Activated CD4-positive, alpha-beta T cell treated with anti-CD3 and anti-CD28 coated beads, Interleukin-2, Interleukin-6, amounts not matched to agents 100 ng/mL and 50 ng/mL, durations not matched to agents 16 hours and 8 hours (primary cell): ENCODE measurements at places on chromosomes 5 and 9.
A peak's percentile ranks its signal among the peaks of the same experiment; 100 is the strongest.

DNA sequence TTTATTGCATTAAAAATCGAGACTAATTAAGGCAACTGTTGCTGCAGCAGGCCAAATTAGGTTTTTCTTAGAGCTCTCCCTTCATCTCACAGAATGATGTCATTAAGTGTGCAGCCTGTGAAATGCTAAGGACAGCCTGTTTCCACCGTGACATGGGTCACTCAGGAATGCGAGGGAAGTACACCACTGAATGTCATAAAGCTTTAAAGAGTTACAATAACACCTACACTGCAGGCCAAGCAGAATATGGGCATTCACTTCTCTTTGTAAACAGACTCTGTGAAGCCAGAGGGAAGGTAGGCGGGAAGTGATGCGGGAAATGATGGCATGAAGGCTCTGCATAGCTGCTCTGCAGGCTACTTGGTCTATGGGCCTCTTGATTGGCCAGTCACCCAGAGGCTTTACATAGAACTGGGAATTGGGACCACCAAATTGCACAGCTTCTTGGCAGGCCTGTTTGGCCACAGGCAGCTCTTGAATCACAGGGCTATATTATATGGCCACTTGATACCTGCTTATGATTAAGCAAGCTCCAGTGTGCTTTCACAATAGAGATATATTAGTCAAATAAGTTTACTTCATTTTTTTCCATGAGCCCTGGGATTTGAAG, 28.4 kb upstream of the AOPEP start:
- DNase-seq, result no peak

DNA sequence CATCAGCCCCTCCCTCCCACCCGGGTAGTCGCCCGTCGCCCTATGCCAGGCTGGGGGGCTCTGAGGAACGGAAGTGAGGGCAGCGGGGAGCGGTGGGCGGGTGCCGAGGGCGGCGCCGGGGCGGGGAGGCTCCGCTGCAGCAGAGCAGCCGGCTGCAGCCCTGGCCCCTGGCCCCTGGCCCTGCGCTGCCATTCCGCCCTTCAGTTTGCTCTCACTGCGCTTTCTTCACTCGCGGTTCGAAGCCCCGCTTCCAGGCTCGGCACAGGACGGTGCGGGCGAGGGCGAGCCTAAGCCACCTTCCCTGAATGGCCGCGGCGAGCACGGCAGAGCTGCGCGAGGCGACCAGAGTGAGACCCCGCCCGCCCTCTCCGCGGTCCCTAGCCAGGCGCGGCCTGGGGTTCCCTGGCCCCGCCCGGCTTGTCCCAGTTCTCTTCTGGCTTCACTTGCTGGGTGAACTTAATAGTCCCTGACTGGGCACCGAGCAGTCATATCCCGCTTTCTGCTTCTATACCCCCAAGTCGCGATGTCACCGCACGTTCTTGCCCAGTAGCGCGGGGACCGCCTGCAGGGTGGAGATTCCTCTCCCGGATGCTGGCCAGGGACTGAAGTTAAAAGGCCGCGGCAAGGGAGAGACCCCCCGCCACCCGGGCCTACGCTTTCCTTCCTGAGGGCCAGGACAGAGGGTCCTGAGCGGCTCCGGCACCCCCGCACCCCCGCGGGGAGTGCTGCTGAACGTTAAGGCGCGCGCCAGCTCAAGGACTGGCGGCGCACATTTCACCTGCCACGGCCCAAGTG, 623 bp upstream of the TRIM36 start:
- DNase-seq, result peak; percentile 11

GRCh38 chr5:108036482-108036881, 345.4 kb downstream of the FBXL17 start:
- no peak for DNase-seq

GRCh38 chr9:2039294-2040180, 24.4 kb downstream of the SMARCA2 start:
- no peak for DNase-seq

- no peak for DNase-seq
Observed at GRCh38 chr5:59296317-59297264, 596.9 kb downstream of the PDE4D start.

DNA sequence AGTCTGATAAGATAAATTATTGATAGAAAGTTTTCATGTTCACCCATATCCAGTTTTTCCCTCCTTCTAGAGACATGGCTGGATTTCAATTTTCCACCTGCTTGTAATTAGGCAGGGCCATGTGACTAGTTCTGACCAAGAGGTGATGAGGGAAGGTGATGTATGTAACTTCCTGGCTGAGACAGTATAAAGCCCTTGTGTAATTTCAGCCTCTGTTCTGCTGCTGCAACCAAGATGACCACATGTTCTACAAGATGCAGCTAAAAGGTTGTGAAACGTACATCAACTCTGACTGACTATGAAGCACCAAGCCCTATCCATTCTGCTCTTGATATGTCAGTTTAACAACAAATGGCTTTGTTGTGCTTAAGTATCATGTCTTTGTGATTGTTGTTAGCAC, 376.5 kb upstream of the DAB2 start:
- DNase-seq, result no peak

DNA sequence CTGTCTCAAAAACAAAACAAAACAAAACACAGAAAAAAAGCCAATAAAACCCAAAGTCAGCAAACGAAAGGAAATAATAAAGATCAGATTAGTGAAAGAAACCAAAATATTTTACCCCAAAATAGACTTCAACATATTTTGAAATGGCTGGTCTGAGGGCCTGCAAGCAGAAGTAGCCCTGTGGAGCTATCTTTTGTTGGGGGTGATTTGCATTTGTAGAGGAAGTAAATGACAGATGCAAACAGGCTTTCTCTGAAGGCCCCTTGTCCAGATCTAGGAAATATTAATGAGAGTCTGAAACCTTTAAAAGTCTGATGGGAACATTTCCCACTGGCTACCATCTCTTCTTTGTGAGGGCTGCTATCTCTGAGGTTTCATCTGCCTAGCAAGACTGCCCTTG, 74.0 kb downstream of the GCNT4 start:
- DNase-seq, result no peak

GRCh38 chr5:180718810-180719453, 20.9 kb downstream of the OR2Y1 start:
- peak; percentile 55 for DNase-seq

DNA sequence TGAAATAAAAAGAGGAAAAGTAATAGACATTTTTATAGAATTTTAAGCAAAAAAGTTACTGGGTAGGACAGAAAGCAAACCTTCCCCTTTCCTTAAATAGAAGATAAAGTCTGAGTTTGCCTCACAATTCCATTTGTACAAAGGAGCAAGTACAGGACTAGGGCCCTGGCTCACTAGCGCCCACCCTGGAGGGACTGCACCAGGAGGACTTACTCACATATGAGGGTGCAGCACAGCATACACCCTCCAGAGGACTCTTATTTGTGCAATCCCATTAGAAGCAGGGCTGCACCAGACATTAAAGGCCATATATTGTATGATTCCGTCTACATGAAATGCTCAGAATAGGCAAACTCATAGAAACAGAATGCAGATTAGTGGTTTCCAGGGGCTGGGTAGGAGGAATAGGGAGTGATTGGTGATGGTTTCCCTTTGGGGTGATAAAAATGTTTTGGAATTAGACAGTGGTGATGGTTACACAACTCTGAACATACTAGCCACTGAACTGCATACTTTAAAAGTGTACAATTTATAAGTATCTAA, 4.5 kb downstream of the REEP5 start:
- DNase-seq, result no peak

DNA sequence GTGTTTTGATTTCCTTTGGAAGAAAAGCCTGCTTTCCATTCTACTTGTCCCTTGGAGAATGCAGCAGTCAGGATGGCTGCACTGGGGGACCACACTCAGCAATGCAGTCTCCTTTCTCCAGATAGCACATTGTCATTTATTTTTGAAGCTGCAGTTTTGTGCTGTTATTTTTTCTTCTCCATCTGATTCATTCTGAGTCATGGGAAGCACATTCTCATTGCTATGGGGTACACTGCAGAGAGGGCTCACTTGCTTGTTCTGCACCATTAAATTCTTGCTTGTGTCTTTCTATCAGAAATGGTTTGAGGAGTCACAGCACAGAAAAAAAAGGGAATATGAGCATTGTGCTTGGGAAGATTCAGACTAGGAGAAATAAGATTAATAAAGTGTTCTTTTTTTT, 39.7 kb upstream of the POC5 start:
- DNase-seq, result no peak

DNA sequence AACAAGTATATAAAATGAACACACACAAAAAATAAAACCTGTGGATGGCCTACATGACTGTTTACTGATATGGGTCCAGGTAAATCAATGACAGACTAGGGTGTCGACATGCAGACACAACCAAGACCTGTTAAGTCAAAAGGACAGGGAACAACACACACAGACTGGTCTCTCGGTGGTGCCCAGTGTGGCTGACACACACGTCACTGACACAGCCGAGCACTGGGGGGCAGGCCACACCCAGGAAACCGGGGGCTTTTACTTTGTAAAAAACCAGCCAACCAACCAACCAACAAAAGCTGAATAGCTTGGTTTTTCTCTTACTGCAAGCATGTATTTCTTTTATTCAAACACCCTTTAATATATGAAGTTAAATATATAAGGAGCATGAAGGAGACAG, 5.0 kb downstream of the FAM163B start:
- no peak for DNase-seq

- DNase-seq, result no peak
Observed at GRCh38 chr9:71629578-71630215, 138.6 kb downstream of the CEMIP2 start.

DNA sequence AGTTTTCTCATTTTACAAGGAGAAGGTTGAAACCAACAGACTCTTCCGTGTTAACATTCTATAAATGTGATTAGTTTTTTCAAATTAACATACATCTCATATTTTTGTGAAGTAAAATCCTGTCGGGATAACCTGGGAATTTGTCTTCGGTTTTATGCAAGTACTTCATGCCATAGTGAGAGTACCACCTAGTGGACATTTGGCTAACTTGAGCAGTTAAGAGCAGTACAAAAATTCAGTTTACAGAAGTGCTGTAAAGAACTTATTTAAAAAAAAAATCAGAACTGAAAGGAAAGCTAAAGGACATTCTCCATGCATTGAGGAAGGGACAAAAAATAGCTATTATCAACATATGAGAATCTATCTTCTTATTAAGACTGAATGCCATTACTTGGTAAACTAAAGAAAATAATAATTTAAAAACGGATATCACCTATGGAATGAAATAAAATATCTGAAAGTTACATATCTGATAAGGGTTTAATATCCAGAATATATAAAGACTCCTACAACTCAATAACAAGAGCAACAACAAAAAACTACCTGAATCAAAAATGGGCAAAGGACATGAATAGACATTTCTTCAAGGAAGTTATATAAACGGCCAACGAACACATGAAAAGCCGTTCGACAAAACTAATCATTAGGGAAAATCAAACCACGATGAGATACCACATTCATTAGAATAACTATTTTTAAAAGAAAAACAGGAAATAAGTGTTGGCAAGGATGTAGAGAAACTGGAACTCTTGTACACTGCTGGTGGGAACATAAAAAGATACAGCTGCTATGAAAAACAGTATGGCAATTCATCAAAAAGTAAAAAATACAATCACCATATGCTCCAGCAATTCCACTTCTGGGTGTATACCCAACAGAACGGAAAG, 117.0 kb upstream of the GNA14 start:
- no peak for DNase-seq

DNA sequence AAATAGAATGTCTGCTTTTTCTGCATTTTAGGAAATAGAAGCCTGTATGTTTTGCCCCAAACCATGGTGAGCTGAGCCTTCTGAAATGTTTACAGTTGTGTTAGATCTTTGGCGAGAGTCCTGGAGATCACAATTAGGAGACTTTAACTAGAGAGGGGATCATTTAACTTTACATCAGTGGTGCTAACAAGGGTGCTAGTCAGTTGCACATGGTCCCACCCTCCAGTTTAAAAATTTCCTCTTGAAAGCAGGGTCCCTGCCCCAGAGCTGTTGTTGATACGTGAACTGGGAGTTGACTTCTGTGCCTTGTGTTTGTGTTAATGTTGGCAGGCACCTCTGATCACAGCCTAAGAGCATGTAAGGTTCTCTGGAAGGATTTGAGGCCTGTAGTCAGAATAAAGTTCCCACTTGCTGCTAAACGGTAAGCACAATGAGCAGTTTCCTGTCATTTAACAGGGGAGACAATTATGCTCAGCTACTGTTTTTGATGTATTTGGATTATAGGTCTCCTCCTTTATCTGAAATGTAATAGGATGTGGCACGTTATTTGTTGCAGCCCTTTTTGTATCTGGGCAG, 43.7 kb downstream of the RASGRF2 start:
- DNase-seq, result no peak

GRCh38 chr9:92737216-92737606, 27.4 kb downstream of the BICD2 start:
- DNase-seq, result no peak

- DNase-seq, result no peak
Observed at GRCh38 chr5:68196876-68197275, 18.7 kb upstream of the PIK3R1 start.

DNA sequence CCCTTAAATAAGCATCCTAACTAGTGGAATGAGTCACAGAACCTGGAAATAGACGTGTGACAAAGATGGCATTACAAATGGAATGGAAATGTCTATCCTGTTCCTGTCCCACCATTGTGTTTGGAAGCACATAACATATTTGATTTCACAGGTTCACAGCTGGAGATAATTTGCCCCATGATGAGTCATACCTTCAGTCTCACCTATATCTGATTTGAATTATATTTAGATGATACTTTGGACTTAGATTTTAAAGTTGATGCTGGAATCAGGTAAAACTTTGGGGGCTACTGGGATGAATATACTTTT, 92.5 kb downstream of the CEMIP2 start:
- no peak for DNase-seq
